GM23248 (cell line): ENCODE measurements at places on chromosomes 6 and 20.

DNA sequence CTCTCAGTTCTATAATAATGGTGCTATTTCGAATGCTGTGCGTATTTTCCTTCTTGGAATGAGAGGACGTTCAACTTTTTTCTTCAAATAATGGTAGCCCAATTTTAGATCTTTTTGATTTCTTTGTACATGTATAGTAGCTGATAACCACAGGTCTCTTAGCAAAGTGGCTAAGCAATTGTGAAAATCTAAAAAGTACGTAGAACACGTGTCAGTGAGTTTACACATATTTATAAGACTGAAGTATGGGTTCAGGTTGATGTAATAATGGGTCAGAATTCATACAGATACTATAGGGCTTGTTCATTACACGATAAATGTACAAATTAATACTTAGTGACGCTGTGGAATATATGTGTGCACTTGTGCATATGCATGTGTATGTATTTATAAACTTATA is 1.3 kb downstream of the SMIM13 start:
- DNase-seq, result no peak

GRCh38 chr20:41293269-41294037 is 24.1 kb downstream of the ZHX3 start:
- DNase-seq, result peak; percentile 48

- DNase-seq, result peak; percentile 17
These were observed 42.1 kb downstream of the IYD start for GRCh38 chr6:150410906-150411305.

GRCh38 chr6:22943327-22943726 is 374.0 kb downstream of the HDGFL1 start:
- DNase-seq, result no peak

- DNase-seq, result peak; percentile 14
These were observed 139.6 kb downstream of the PHACTR3 start for GRCh38 chr20:59743767-59744485.

DNA sequence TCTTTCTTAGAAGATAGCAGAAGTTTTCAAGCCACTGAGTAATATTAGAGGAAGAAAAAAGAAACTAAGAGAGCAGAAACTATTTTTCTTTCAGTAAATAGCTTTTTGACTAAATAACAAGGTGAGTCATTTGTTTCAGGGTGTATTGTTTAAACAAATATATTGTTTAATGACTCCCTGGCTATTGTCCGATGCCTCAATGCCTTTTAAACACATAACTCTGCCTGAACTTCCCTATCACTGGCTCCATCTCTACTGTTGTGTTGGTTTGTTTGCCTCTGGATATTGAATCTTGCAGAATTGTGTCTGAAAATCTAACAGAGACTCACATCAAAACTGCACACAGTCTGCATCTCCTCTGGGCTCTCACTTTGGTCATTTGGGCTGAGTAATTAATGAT is 19.6 kb upstream of the CLIC5 start:
- no peak for DNase-seq

DNA sequence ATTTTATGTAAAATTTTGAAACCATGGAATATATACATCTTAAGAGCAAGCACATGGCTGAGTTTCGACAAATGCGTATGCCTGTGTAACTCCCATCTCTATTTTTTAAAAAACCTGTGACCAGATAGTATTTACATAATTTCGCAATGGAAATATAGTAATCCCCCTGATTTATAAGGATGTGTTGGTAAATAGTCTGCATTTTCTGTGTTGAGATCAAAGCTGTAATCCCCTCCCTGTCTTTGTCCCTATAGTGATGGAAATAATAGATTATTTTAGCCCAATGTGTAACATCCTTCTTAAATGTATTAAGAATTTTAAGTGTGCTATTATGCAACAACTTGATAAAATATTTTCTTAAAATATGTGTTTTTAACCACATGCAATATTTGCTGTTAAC is 267.3 kb downstream of the CDKAL1 start:
- no peak for DNase-seq

DNA sequence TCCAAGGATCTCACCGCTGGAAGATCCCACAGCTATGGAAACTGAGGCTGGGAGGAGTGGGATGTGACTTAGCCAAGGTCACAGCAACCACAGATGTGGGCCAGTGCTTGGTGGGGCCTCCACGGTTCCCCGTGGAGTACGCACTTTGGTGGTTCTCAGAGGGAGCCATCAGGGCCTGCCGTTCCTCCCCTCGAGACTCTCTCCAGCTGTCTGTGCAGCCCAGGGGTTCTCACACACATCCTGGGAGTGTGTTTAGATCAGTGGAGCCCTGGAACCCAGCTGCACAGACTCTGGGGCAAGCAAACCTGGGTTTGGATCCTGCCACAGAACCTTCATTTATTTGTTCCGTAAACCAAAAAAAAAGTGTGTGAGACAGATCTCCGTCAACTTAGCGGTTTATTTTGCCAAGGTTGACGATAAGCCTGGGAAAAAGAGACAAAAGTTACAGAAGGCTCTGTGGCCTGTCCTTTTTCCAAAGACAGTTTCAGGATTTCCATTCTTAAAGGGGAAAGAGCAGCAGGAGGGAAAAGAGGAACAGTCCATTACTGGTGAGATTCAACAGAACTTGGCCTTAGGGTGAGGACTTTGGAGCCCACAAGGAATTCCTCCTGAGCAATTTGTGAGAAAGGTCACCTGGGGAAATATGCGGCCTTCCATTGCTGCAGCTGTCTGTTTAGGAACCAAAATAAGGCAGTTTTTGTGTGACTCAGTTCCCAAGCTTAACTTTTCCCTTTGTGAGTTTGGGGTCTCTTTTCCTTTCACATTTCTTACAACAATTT is 13.6 kb upstream of the MYMX start:
- DNase-seq, result no peak

DNA sequence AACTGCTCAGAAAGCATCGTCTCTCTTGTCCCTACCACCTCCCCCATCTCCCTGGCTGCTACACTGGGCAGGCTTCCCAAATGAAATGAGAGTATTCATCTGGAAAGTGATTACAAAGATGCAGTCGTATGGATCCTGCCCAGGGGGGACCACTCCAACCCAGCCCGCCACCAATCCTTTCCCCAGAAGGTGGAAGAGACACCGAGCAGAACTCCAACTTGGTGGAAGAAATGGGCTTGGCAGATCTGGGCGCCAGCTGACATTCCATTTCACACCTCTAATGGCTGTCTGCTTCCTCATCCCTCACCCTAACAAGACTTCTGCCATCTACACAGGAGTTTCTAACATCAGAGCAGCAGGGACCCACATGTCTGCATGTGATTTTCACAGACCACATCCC is 12.7 kb downstream of the PKHD1 start:
- no peak for DNase-seq

- DNase-seq, result peak; percentile 90
These were observed 97.8 kb downstream of the ANKS1A start for GRCh38 chr6:34986845-34987246.

DNA sequence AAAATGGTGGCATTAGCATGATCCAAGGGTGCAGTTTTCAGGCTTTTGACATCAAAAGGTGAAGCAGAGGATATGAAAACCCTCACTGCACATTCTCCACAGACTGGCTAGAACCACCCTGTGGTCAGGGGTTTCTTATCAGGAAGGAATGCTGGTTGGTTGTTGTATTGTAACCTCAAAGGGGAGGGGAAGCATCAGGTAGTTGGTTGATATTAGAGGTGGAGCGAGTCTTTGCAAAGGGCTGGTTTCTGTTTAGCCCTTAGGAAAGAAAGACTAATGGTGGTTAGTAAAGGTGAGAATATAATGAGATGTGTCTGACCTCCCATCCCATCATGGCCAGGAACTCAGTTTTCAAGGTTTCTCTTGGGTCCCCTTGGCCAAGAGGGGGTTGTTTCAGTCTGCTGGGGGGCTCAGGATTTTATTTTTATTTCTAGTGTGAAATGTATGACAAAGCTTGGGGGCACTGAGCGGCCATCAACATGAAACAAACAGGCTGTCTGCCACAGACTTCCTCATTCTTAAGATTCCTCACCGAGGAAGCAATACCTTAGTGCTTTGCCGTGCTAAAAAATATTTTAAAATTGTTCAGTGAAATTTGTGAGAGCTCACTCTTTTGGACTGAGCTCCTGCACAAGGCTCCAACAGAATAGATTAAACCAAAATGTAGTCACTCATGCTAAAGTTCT is 47.5 kb upstream of the PROKR2 start:
- DNase-seq, result no peak

GRCh38 chr6:148213366-148213765 is 129.3 kb upstream of the SASH1 start:
- DNase-seq, result no peak

DNA sequence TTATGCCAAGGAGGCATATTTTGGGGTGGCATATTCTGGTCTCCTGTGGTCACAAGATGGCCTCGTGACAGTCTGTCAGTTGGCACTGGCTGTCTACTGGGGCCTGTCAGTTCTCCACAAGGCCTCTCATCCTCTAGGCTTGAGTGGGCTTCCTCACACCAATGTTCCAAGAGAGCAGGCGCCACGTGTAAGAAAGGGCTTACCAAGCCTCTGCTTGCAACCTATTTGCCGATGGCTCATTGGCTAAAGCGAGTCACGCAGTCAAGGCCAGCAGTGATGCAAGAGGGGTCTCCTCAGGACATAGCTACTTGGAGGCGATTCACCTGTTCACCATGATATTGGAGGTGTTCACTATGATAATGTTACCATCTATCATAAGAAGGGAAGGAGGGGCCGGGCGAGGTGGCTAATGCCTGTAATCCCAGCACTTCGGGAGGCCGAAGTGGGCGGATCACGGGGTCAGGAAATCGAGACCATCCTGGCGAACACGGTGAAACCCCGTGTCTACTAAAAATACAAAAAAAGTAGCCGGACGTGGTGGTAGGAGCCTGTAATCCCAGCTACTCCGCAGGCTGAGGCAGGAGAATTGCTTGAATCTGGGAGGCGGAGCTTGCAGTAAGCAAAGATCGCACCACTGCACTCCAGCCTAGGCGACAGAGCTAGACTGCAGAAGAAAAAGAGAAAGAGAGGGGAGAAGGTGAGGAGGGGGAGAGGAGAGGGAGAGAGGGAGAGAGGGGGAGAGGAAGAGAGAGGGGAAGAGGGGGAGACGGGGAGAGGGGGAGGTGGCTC is 35.3 kb downstream of the C6orf52 start:
- DNase-seq, result no peak

- peak; percentile 39 for DNase-seq
These were observed 64.9 kb downstream of the ME1 start for GRCh38 chr6:83365931-83366330.

GRCh38 chr6:46565531-46565930 is 74.3 kb upstream of the RCAN2 start:
- no peak for DNase-seq

- no peak for DNase-seq
These were observed 129.5 kb upstream of the MAP3K7 start for GRCh38 chr6:90716376-90716775.

- DNase-seq, result peak; percentile 23
These were observed 700 bp upstream of the MCUR1 start for GRCh38 chr6:13814938-13815575.

GRCh38 chr20:35767683-35768481 is 3.9 kb upstream of the PHF20 start:
- peak; percentile 74 for DNase-seq

GRCh38 chr6:84258268-84258667 is 30.8 kb upstream of the CEP162 start:
- DNase-seq, result peak; percentile 7

GRCh38 chr20:35326021-35326739 is 34.0 kb upstream of the FAM83C start:
- no peak for DNase-seq

DNA sequence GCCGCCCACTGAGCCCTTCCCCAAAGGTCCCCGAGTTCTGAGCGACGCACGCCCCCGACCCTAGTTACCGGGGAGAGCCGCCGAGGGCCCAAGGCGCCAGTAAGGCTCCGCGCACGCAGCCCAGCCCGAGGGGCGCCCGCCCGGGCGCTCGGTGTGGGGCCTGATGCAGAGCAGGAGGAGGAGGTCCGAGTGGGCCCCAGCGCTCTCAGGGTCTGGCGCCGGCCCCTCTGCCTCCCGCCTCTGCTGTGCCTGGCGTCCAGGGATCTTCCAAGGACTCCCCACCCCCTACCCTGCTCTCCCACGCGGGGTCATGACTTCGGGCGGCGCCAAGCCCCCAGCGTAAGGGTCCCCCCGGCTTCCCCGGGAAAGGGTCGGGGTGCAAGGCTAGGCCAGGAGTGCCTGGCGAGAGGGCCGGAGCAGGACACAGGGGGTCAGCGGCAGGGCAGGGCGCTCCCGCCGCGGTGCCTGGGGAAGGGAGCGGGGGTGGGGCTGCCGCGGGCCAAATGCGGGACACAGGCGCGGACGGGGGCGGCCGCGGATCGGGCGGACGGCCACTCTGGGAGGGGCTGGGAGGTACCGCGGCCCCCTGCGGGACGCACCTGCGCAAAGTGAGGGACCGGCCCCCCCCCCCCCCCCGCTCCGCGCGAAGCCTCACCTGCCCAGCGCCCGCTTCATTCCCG is 637 bp downstream of the ABHD12 start:
- peak; percentile 58 for DNase-seq

GRCh38 chr20:46367967-46368901 is 38.2 kb downstream of the ELMO2 start:
- DNase-seq, result no peak

- no peak for DNase-seq
These were observed 261.3 kb downstream of the CDH4 start for GRCh38 chr20:61513124-61514017.

DNA sequence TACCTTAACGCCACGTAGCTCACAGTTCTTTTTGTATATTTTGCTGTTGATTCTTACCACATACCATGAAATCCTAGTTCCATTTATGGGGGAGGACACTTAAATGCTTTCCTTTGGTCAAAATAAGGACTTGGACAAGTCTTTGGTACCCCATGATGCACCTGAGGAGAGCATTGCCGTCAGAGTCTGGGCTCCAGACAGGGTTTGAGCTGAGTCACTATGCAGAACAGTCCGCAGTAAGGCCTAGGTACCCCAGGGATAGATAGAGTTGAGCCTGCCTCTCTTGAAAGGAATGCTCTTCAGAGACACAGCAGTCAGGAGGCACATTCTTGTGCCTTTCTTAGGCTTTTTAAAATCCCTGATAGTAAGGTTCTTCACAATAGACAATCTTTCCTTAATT is 6.0 kb downstream of the PARD6B start:
- no peak for DNase-seq

DNA sequence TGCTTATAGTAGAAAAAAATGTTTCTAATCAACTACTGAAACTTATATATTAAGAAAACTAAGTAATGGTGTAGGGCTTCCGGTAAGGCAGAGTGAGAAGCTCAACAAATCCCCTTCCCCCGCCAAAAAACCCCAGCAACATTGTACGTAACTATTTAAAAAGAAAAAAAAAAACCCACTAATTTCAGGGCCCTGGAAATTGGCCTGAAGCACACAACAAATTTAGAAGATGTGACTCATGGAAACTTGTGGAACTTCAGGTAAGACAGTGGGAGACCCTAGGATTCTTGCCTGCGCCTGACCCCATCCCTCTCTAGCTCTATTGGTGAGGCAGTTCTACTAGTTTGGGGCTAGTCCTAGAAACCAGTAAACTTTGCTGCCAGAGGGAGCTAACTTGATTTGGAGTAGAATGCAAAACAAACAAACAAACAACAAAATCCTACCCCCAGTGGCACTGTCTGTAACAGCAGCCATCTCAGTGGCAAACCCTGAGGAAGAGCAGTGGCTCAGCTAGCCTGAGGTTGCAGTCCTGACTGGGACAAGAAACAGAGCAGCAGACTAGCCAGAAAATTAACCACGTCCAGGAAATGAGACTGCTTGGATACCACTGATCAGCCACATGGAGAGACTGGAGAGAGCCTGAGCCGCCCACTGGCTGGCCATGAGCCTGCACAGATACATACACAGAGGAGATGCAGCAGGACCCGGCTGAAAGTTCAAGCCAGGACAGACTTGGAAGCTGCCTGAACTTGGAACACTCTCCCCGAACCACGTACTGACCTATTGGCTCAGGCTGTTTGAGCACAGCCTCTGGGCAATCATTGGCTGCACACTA is 135.1 kb downstream of the TBXT start:
- DNase-seq, result peak; percentile 90
